ENCODE measurements at places on chromosomes 6 and 20.

GRCh38 chr20:9099372-9099771 is 30.5 kb downstream of the PLCB4 start:
- no peak for DNase-seq

- no peak for DNase-seq
Observed at GRCh38 chr6:38113825-38114576, 294.5 kb downstream of the ZFAND3 start.

- no peak for DNase-seq
Observed at GRCh38 chr6:41778895-41779294, 805 bp downstream of the FRS3 start.

- DNase-seq = no peak
Observed at GRCh38 chr20:57190536-57191264, 75.7 kb downstream of the BMP7 start.

DNA sequence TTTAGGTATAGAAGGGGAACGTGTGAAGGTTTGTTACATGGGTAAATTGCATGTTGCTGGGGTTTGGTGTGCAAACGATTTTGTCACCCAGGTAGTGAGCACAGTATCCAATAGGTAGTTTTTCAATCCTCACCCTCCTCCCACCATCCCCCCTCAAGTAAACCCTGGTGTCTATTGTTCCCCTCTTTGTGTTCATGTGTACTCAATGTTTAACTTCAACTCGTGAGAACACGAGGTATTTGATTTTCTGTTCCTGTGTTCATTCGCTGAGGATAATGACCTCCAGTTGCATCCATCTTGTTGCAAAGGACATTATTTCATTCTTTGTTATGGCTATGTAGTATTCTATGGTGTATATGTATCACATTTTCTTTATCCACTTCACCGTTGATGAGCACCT is 11.6 kb upstream of the VNN1 start:
- no peak for DNase-seq
